ENCODE measurements at places on chromosomes 7 and 10. TPM values are rescaled to one million over a fixed set of nuclear protein-coding genes. Genes with fewer than 3 reads are reported as not detected.

Gene C7orf33
- total RNA-seq: not detected

Gene TSPAN33
- total RNA-seq: 0.48 TPM

DNA sequence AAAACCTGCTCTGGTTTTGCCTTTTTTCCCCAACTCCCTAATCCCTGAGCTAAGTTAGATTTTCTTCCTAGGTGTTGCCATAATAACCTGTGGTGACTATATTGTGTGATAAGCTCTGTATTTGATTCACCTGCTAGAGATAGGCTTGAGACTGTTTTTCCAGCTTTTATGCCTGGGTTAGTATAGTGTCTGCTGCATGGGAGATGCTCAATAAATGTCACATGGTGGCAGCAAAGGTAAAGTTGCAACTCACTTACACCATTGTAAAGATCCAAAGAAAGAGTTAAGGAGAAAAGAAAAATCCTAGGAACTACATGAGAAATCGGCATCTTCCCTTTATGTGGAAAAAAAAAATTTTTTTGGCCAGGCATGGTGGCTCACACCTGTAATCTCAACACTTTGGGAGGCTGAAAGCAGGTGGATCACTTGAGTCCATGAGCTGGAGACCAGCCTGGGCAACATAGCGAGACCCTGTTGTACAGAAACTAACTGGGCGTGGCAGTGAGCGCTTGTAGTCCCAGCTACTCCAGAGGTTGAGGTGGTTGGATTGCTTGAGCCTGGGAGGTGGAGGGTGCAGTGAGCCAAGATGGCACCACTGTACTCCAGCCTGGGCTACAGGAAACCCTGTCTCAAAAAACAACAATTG is 3.7 kb downstream of the CCNJ start:
- DNase-seq: no peak

- DNase-seq: no peak
These were observed 1.7 kb upstream of the VGF start for GRCh38 chr7:101166909-101167644.

- no peak for DNase-seq
These were observed 24.7 kb downstream of the OSBPL3 start for GRCh38 chr7:24955313-24955712.

GRCh38 chr10:6342096-6342685 is 139.5 kb downstream of the PFKFB3 start:
- no peak for DNase-seq

- no peak for DNase-seq
These were observed 114.1 kb downstream of the SLC16A9 start for GRCh38 chr10:59595593-59595992.
